ENCODE measurements at places on chromosomes 1 and 21.
A peak's percentile ranks its signal among the peaks of the same experiment; 100 is the strongest.

DNA sequence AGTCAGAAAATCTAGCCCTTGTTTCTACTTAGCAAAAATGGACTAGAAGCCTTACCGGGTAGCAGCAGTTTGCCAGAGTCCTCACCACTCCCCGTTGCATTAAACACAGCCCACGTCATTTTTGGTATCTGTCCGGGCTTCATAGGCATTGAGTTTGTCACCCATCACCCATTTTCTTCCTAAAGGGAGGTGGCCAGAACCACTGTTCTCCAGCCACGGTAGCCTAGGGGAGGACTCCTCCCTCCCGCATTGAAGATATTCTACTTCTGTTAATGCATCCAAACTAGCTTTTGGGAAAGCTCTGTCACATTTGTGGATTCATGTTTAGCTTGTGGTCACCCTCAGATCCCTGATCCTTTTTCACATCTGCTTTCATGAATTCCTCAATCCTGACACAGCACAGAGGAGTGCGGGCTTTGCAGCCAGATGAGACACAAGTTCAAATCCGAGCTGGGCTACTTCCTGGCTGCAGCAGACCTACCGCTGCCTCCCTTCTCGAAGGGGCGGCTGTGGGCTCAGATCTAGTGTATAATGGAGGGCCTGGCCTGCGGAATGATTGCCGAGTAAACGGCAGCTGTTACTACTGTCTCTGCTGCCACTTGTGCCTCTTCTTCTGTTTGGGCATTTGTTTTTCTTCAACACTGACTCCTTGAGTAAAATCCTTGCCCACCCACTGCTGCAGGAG lies 63.2 kb upstream of the EFHD2 start:
- no peak for DNase-seq

DNA sequence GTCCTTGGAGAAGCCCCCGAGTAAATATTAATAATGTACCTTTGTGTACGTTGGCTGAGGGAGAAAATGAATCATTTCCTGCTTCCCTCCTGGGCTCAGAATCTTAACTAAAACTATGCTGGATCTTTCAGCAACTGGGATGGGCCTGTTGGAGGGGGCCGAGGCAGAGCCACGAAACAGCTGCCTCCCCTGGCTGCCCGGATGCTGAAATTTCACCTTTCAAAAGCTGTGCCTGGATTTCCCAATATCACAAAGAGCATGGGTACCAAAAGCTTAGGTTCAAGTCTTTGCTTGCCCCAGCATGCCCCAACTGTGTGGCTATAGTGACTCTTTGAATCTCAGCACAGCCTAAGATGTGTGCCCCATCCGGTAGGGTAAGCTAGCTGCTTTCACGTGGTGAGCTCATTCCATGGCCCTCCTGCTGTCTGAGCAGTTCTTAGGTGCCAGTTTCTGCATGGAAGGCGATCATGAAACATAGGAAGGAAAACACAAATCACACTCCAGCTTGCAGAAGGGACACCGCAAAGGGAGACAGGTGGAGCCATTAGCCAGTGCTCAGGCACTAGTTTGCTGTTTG lies 473.5 kb downstream of the PTPRU start:
- peak; percentile 39 for DNase-seq

DNA sequence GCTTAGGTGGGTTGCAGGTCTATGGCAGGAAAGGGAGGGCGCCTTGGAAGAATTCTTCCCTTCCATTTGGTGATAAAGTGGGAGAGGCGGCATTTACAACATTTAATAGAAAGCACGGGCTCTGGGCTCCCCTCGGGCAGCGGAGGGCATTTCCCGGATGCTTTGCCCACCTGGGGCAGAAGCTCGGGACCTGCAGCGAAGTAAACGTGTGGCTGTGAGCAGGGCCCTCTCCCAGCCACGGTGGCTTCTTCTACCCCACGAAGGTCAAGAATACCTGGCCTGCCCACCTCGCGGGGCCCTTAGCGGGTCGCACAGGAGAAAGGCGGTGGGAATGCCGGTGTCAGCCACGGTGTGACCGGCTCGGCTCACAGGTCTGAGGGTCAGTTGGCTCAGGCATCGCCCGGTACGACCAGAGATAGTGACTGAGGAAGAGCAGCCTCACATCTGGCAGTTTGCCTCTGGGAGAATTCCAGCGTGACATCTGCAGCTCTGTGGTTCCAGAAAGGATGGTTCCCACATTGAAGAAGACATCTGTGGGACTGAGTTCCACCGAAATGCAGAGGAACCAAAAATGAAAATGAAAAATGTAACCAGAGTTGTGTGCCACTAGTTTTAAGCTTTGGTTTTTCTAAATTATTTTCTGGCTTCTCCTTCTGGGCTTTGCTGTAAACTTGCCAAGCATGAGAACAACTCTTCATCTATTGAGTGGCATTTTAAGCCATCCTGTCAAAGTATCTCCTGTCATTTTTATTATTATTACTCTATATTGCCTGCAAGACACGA lies 720 bp upstream of the F3 start:
- no peak for DNase-seq

DNA sequence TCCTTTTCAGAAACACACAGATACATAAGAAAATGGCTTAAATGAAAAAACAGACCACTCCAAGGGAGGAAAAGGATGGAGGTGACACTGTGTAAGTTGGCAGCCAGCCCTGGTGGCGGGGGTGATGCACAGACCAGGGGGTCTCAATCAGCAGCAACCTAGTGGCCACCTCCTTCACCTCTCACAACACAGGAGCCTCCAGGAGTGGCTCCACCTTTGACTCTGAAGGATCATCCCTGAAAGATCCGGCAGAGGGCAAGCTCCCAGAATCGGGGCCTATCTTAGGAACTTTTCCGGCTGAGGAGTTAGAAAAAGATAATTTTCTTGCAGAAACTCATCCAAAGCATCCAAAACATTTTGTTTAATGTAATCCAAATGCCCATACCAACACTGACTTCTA lies 51.2 kb upstream of the SMYD2 start:
- DNase-seq = no peak

DNA sequence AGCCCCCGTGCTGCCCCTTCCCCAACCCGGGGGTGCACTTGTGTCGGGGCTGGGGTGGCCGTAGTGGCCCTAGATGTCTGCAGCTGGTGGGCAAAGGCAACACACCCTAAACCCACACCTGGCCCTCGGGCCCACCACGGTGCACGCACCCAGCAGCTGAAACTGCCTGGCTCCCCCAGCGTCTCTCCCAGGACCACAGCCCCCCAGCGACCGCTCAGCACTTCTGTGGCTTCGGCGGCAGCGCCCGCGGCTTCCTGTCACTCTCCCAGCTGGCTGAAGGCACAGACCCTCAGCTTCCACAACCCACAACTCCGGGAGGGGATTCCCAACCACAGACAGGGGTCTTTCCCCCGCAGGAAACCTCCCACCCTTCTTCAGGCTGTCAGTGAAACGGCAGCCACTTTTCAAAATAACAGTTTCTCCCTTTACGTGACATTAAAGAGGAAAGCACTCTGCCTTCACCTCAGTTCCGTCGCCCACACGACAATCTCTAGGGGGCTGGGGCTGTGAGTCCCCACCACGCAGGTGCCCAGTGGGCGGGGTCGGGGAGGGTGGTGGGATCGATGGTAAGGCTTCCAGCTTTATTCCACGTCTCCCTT lies 40.7 kb upstream of the COL6A2 start:
- peak; percentile 63 for DNase-seq

GRCh38 chr1:24003331-24003972 lies 23.3 kb upstream of the SRSF10 start:
- DNase-seq = no peak

DNA sequence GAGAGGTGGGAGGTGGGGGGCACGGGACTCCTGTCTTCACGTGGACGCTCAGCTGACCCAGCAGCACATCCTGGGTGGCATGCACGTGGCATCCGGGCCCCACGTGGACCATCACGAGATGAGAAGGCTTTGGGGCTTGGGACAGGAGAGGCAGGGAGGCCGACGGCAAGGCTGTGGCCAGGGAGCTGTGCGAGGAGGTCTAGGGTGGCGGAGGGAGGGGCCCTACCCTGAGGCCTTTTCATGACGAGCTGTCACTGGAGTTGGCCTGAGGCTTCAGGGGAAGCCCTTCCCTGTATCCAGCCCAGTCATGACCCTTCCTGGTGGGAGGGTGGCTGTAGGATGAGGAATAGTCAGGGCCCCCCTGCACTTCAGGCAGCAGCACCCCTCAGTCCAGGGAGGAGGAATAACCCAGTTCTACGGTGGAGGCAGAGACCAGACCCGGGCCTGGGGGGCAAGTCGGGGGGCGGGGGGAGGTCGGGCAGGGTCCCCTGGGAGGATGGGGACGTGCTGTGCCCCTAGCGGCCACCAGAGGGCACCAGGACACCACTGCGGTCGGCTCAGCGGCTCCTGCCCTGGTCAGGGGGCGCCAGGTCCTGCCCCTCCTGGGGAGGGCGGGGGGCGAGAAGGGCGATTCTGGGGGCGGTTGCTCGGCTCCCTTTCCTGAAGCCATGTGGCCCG lies 2.0 kb upstream of the PERM1 start:
- DNase-seq = peak; percentile 88

DNA sequence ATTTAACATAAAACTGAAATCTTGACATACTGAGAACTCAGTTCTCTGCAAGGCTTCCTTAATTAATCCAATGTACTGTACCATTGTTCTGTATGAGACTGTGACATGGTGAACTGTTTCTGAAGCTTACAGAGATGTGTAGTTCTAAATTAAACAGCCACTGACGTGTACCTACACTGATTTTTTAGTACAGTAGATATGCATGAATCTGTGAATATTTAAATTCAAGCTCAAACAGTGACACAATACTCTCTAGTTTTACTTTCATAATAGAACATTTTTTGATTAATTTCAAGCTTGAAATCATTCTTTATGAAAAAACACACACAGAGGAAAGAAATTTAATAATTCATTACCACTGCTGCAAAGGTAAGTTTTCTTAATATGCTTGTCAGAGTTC lies 577.4 kb downstream of the PTBP2 start:
- no peak for DNase-seq

DNA sequence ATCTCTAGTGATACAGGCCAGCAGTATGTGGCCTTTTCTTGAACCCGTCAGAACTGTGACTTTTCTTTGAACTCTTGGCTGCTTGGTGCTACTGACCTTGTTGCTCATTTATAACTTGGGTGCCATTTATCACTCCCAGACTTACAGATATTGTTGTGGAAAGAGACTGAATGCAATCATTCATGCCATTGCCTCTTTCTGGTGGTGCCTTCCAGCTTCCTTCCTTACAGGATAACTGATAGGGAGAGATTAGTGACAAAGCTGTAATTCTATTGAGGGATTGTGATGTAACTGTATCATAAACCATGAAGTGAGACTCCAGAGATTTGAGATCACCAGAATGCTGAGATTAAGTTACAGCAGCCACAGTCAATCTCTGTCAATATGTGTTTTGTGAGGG lies 256.5 kb downstream of the USP25 start:
- no peak for DNase-seq

GRCh38 chr1:109740615-109741373 lies at the start of gene GSTM3:
Gene GSTM3 (minus strand): TSS chr1:109741038. CDS start chr1:109740287, 751 bp downstream.
- no peak for DNase-seq

GRCh38 chr1:212771341-212771740 lies 20.2 kb downstream of the NSL1 start:
- no peak for DNase-seq

DNA sequence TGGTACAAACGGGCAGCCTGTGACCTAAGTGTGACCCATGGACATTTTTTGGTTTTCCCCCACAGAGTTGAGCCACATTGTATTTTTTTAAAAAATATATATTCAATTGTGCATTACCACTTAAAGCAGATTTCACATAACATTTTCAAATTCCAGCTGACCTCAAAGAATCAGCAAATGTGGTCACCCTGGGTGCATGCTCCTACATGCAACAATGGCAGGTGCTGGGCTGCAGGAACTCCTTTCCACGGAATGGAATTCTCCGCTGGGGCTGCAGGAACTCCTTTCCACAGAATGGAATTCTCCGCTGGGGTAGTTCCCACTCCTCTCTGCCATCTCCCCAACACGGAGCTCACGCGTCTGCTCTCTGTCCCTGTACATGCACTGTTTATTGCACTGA lies 68.7 kb downstream of the MAP10 start:
- no peak for DNase-seq

GRCh38 chr1:2300851-2301606 lies 72.9 kb downstream of the SKI start:
- DNase-seq = peak; percentile 94
